ENCODE measurements at places on chromosomes 2 and 18. TPM values are rescaled to one million over a fixed set of nuclear protein-coding genes. Genes with fewer than 3 reads are reported as not detected.

Gene PLA2R1
- total RNA-seq = 0.89 TPM

Gene LIMS2
- 0.33 TPM for total RNA-seq

Gene C2orf72
- total RNA-seq = 1.2 TPM

Gene GAREM2
- 7.2 TPM for total RNA-seq

Gene GRP
- total RNA-seq = not detected

Measured in H7 (cell line).